Globus pallidus (tissue), 1 donor: ENCODE measurements at places on chromosomes 5 and 9.

DNA sequence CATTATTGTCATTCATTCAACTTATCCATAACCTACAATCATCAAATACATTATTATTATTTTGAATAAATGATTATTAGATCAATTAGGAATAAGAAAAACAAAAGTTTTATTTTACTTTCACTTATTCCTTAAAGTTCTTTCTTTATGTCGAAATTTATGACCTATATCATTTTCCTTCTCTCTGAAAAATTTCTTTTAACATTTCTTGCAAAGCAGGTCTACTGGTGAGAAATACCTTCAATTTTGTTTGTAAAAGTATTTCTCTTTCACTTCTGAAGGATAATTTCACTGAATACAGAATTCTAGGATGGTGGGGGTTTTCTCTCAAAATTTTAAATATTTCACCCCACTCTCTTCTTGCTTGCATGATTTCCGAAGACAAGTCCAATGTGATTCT is 2.6 kb upstream of the CCNI2 start:
- no peak for DNase-seq

DNA sequence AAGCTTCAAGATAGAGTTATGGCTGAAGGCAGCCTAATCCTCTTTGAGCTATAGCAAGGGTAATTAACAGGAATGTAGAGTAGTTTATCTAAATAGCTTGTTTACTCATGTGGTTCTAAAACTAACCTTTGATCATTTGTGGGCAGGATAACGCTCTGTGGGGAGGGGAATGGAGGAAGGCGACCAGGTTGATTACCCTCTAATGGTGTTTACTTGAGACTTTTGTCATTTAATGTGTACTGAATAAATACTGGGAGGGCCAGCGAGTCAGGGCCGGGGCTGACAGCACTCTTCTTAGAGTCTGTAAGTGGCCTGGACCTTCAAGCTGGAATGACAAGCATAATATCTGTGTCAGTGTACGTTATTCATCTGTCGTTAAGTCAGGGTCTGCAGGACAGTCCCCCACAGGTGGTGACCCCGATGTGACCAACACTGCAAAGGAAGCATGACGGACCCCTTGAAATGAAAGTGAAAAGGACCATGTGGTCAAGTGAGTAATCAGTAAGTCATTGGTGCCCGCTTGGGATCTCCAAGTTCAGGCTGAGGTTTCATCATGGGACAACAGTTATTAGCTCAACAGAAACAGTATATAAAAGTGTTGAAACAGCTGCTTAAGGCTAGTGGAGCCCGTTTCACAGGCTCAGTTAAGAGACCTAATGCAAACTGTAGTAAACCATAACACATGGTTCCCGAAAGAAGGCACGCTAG is 162.6 kb downstream of the CPLANE1 start:
- DNase-seq, result no peak

DNA sequence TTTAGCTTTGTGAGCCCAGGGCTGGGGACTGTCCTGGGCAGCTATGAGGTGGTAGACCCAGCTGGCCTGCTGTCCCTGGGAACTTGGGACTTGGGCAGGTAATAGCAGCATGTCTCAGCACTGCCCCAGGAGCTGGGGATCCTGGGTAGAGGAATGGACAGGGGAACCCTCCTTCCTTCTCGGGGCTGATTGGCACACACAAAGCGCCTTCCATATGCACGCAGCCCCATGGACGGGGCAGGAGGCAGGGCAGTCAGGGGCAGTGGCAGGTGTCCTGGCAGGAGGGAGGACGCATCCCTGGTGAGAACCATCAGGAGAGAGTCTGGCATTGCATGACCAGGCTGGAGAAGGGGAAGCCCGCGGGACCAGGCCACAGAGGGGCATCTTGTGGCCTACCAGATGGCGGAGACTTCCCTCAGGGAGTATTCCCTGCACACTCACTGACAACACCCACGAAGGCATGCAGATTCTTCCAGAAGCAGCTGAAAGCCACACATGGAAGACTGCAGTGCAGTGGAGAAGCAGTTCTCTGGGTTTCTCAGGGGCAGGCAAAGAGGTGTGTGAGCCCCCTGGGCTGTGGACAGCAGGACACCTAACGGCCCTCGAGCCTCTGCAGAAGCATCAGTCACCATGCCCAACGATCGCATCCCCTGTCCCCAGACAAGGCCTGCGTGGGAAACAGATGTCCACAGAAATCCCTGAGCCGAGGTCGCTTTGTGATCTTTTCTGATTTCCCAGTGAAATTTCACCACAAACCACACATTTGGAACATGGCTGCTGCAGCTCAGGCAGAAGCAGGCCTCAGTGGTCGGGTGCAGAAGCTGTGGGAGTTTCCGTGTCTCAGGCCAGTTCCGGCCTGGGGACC is 7.0 kb upstream of the NKD2 start:
- DNase-seq, result no peak

- DNase-seq, result no peak
Measured at GRCh38 chr5:76403766-76404222, 709 bp downstream of the IQGAP2 start.

GRCh38 chr9:97831843-97832636 is 21.0 kb upstream of the FOXE1 start:
- no peak for DNase-seq

GRCh38 chr9:127767909-127768331 is 10.5 kb downstream of the SH2D3C start:
- no peak for DNase-seq
